Stimulated activated CD4-positive, alpha-beta T cell treated with anti-CD3 and anti-CD28 coated beads, TNF-alpha, amount 100 ng/mL, for 4 hours (primary cell): ENCODE measurements at places on chromosomes 2 and 18.

GRCh38 chr18:44920441-44920840 is 239.8 kb downstream of the SETBP1 start:
- DNase-seq, result no peak

GRCh38 chr2:16404146-16404545 is 261.5 kb downstream of the CYRIA start:
- no peak for DNase-seq

GRCh38 chr2:127407661-127408003 is 10.6 kb upstream of the PROC start:
- no peak for DNase-seq

- DNase-seq, result no peak
Measured at GRCh38 chr2:11553661-11554398, 20.0 kb downstream of the GREB1 start.

- DNase-seq, result no peak
Measured at GRCh38 chr2:34153484-34153883, 554.4 kb upstream of the FAM98A start.

- DNase-seq, result no peak
Measured at GRCh38 chr18:212780-213179, 54.4 kb downstream of the USP14 start.

DNA sequence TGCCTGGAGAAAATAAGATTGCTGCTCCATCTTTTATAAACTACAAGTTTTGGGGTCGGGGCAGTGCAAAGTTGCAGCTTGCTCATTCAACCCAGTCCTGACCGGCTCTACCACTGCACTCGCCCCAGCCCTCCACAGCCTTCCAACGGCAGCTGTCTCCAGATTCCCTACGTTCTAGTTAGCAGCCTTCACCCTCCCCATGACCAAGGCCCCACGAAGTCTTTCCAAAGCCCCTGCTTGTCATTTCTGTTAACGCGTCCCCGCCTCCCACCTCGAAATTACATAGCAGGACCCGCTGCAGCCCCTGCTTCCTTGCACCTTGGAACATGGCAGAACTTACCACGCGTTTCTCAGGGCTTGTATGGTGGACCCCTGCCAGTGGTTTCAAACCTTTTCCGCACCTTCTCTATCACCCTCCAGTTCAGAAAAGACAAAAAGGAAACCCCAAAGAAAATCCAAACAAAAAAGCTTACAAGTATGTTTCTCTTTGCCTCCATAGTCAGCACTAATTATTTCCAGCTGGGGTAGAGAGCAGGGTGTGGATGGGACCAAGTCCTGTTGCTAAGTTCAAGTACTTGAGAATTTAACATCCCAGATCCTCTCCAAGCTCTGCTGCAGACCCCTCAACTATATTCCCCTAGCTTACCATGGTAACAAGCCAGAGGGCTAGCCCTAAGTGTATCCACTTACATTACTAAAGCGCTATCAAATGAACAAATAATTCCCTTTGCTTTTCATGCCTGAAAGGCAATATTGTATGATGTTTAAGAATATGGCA is 161.5 kb downstream of the TGIF1 start:
- DNase-seq, result no peak

- DNase-seq, result no peak
Measured at GRCh38 chr2:238136820-238137537, 1.5 kb upstream of the KLHL30 start.

DNA sequence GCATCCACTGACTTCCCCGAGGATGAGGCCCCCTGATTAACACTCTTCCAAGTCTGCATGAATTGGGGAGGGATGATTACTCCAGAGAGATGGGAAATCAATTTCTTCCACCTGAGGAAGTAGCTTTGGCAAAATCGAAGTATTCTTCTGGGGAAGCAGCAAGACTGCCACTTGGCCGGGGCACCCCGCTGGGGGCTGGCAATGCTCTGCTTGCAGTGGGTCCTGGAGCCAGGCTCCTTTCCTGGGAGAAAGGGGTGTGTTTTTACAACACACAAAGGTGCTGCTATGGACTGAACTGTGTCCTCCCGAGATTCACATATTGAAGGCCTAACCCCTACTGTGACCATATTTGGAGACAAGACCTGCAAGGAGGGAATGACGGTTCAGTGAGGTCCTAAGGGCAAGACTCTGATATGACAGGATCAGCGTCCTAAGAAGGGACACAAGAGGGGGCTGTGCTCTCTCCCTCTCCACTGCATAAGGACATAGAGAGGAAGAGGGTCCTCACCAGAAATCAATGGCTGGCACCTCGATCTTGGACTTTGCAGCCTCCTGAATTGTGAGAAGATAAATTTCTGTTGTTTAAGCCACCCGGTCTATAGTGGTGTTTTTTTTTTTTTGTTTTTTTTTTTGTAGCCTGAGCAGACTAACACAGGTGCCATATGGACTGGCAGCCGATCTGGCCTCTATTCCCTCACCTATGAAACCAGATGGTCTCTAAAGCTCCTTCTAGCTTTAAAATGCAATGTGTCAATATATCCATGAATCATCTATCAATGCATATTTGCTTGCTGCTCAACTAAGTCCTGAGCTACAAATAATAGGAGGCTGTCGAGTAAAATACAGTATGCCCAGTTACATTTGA is 3.6 kb upstream of the SMARCAL1 start:
- no peak for DNase-seq

GRCh38 chr18:63207143-63207790 is 112.3 kb downstream of the BCL2 start:
- no peak for DNase-seq

- no peak for DNase-seq
Measured at GRCh38 chr18:24982831-24983230, 369.1 kb downstream of the ZNF521 start.

- DNase-seq, result no peak
Measured at GRCh38 chr18:49183921-49184320, 233.2 kb upstream of the SMAD7 start.

DNA sequence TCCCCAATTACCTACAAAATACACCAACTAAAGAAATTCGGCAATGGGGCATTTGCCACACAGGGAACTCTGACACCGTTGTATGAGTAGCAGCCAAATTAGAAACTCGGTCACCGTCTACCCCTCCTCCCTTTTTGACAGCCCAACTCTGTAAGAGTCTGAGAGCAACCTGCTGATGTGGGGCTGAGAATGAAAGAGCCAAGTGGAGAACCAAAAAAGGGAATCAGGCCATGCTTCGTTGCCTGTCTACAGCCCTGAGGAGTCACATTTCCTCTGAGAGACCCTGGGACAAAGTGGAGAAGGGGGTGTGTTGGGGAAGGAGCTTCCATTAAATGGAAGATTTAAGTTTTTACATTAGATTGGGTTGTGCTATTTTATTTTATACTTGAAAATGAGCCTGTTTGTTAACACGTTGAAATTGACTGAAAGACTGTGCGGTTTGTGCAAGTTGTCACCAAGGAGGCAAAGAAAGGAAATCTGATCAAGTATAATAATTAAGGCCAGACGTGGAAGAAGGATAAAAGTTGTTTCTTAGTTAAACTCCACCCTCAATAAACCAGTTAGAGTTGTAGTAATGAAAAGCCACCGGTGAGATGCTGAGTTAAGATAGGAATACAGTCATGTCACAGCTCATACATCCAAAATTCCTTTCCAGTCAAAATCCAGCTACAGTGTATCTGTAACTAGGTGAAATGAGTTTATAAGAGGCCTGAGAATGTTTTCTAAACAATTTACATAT is 131.7 kb upstream of the CREB1 start:
- no peak for DNase-seq

- no peak for DNase-seq
Measured at GRCh38 chr18:63213331-63213900, 106.2 kb downstream of the BCL2 start.

DNA sequence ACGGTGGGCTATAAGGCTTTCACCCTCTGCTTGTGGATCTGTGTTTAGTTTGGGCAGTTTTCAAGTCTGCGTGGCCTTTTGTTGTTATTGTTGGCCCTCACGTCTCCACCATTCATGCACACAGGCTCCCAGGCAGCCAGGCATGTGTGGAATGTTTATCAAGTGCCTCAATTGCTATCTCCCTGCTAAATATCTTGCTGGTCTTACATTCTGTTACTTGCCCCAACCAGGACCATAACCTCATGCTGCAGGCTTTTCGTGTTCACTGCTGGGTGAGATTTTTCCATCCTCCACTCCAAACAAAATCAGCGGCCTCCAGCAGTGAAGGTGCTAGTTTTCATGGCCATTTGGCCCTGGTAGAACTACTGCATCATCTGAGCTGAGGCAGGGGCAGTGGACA is 63.0 kb upstream of the DSC1 start:
- DNase-seq, result no peak

DNA sequence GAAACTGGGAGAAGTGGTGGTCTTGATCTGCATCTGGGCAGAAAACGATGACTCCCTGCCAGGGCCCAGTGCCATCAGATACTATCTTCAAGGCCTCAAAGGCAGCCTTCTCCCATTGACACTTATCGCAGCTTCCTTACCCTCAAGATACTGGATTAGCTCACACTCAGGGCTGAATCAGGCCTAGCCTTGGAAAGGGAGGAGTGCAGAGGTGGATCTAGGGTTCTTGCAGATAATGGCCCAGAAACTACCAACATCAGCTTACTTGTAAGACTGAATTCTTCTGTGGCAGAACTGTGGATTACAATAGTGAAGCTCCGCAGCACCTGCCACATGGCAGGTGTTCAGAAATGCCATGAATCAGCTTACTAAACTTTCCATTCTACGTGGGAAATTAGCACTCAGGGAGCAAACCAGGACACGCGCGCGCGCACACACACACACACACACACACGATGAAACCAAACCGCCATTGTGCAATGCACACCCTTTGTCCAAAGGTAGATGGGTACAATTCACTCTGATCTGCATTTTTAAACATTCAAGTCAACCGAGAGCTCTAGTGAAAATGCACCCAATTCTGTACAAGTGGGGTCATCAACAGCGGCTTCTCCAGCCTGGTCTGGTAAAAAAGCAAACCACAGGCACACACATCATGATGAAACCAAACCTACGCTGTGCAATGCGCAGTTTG is 26.3 kb upstream of the TMEM182 start:
- DNase-seq, result no peak

DNA sequence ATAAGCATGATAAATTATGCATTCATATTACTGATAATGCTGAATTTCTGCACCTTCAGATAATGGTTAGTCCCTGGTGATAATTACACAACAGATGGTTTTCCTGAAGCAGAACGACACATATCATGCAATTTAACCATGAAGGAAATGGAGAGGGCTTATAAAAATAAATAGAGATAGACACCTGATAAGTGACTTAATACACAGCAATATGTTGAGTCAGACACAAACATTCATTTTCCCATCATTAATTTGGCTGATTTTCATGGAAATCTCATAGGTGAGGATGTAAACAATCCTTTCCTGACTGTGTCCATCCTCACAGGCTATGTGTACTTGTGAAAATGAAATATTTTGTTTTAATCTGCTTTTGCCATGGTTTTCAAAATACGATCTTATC is 36.9 kb upstream of the DSEL start:
- no peak for DNase-seq

DNA sequence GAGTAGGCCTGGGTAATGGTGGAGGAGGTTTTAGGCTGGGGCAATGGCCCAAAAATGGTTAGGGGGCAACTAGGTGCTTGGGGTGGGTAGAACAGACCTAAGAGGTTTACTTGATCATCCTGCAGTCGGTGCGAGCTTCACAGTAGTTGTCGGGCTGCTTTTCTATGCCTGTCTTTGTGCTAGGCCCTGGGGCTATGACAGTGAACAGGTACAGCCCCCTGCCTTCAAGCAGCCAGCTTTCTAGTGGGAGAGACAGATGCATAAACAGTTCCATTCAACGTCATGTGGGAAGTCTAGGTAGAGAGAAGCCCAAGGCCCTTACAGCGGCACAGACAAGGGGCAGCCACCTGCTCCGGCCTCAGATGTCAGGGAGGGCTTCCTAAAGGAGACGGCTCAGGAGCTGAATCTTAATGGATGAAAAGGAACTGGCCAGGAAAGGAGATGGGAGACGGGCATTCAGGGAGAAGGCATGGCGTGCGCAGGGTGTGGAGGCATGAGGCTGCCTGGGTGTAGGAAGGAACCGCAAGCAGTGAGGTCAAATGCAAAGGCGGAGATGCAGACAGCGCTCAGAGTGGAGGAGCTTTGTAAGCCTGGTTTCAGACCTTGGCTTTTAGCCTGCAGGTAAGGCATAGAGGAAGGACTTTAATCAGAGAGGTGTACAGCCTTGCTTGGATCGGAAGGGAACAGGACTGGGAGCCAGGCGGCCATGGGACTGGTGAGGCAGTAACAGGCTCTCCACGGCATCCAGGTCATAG is 6.0 kb downstream of the CTIF start:
- no peak for DNase-seq

- no peak for DNase-seq
Measured at GRCh38 chr18:25233528-25234321, 118.2 kb downstream of the ZNF521 start.

DNA sequence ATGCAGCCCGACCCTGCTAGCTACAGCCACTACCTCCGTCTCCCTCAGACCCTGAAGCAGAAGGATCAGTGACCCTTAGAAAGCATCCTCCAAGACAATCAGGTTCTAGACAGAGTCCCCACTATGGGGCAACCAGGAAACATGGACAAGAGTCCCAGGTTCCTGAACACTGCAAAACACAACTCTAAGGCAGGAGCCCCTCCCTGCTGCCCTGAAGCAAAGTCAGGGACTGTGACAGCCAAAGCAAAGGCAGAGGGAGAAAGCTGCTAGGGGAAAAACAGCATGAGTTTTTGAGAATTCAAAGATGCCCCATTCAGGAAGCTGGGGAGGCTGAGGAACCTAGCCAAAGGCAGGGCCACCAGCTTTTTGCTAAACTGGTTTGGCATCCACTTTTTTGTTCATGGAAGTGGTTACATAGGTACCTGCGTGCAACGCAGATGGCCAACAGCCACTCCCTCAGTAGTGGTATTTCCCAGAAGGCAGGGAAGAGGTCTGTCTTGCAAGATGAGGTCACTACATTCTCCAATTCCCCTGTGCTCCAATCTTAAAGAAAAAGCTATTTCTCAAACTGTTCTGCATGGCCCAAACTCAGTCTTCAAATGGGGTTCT is 33.2 kb downstream of the MYO5B start:
- no peak for DNase-seq

- DNase-seq, result no peak
Measured at GRCh38 chr2:36701918-36702317, 5.4 kb downstream of the VIT start.
